ENCODE measurements at places on chromosomes 13 and 19.

DNA sequence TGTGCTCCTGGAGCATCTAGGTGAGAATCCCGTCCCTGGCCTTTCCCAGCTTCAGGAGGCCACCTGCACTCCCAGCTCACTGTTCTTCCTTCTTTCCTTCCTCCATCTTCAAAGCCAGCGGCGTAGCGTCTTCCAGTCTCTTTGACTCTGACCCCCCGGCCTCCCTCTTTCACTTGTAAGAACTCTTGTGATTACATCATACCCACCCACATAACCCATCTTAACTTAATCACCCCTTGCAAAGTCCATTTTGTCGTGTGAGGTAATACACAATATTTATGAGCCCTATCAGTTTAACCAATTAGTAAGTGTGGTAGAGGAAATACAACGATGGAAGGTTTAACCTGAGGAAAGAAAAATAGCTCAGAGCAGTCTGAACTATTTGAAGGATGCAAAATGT is 4.6 kb upstream of the CDC16 start:
- DNase-seq, result peak; percentile 58

DNA sequence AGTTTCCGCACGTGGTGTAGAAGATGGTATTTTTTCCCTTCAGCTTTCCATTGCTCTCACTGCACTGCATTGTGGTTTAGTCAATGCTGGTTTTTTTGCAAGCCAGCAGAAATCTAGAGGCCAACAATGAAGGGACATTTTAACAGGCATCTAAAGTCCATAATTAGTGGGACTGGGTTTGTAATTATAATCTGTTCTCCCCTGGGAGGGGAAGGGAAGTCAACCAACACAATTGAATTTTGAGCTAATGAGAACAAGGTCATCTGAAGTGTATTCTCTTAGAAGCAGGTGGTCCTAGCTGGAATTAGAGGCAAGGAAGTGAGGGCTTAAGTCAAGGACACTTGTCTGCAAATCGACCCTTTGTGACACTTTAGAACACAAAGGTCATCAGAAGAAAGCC is 156.4 kb downstream of the MYO16 start:
- DNase-seq, result no peak

GRCh38 chr13:60331249-60332012 is 65.6 kb upstream of the TDRD3 start:
- DNase-seq, result no peak

- no peak for DNase-seq
Measured at GRCh38 chr13:90232291-90232690, 1115.2 kb upstream of the MIR17HG start.

DNA sequence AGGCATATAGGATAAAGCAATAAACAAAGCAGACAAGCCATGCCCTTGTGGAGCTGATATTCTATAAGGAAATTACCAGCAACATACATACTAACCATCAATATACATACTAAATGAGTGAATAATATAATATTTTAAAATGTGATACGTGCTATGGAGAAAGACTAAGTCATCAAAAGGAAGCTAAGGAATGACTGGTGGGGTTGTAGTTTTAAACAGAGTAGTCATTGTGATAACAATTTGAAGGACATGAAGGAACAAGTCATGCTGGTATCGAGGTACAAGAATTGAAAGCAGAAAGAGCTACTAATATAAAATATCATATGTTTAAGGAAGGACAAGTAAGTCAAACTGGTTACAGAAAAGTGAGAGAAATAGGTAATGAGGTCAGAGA is 894.9 kb upstream of the PCDH9 start:
- no peak for DNase-seq

GRCh38 chr19:3061182-3062161 is 823 bp downstream of the TLE5 start:
- DNase-seq, result peak; percentile 59

GRCh38 chr19:31890230-31890629 is 455.2 kb upstream of the ZNF507 start:
- DNase-seq, result no peak

DNA sequence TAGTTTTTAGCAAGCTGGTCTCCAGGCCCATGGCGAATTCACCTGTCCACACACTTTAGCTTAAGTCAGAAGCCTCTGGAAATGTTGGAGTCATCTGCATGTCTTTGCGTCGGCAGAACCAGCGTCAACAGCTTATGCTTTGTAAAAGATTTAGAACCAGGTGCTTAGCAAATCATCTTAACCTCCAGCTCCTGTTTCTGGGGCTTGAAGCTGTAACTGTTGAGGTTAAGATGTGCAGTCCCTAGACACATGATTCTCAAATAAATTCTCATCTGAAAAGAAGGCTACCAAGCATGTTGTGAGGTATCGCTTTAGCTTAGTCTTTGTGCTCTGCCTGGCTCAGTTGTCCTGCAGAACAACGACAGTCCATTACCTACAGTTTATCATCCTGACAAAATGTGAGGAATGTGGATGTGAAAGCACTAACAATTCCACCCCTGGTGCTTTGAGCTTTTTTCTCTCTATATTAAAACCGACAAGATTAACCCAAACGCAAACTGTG is 4.4 kb downstream of the EFNB2 start:
- DNase-seq, result no peak

DNA sequence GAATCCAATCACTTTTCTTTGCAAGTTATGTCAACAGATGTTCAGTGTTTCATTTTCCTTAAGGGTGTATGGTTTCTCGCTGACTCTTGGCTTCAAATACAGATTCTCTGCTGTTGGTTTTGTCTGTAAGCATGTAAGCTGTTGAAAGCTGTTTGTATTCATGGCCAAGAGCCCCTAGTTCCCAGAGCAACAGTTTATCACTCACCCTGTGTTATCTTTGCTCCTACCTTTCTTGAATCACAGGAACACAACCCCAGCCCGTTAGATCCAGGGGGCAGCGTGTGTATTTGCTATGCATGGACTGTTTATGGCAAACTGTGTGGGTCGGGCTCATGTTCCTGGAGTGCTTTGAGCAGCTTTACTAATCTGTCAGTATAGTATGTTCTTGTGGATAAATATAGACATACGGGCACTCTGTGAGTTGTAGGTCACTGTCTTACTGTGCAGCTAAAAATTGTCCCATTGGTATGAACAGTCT is 28.9 kb downstream of the FRY start:
- DNase-seq, result no peak

DNA sequence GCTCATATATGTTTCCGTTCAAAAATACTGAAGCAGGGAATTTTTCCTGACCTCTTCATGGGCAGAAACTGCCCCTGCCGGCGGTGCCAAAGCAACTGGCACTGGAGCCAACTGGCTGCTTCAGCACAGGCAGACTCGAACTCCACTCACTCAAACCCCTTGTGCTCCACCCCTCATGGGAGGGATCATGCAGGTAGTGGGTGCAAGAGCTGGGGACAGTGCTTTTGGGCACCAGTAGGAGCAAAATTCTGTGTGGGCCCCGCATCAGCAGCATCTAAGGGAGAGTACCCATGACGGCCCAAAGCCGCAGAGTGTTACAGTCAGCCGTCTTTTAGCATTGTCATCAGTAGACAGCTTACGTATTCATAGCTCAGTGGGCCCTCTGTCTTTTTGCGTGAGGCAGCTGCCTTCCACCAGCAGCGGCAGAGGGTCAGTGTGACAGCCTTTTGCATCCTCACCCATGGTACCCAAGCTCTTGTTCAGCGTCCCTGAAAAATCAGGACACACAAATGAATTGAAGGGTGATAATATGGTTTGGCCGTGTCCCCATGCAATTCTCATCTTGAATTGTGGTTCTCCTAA is 393.8 kb downstream of the SLITRK6 start:
- DNase-seq, result no peak

GRCh38 chr13:91660076-91660415 is 261.6 kb downstream of the GPC5 start:
- DNase-seq, result no peak

DNA sequence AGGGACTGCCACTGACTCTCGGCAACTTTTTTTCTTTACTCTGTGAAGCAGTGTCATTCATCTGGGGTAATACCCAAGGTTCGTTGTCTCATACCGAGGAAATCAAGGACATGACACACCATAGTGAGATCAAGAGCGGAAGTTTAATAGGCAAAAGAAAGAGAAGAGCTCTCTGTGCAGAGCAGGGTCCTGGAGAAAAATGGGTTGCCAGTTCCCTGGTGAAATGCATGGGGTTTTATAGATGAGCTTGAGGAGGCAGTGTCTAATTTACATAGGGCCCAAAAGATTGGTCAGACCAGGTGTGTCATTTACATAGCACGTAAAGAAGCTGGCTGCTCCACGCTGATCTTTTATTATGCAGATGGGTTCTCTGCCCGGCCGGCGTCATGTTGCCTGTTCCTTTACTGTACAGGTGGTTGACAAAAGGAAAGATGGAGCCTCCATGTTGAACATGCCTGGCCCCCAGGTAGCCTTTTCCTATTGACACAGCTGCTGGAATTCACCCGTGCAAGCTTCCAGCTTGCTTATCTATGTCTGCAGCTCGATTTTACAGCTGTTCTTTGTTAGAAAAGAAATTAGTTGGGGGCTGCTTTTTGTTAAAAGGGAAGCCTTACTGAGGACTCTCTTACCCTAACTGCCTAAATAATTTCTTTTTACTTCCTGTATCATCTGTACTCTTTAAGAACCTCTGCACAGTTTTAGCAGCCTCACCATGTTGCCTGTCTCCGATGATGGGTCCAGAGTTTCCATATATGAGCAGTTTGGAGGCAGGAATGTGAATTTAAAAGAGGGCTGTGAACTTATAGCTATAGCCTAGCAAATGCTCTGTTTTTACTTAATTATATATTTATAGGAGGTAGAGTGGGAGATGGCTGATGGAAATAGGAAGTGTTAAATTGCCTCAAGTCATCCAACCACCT is 98.0 kb upstream of the DIAPH3 start:
- no peak for DNase-seq

- peak; percentile 71 for DNase-seq
Measured at GRCh38 chr19:8001995-8002849, 3.2 kb downstream of the ELAVL1 start.

GRCh38 chr19:39796000-39796498 is 17.4 kb downstream of the LEUTX start:
- no peak for DNase-seq

GRCh38 chr13:85772367-85772766 is 26.9 kb downstream of the SLITRK6 start:
- peak; percentile 21 for DNase-seq

- no peak for DNase-seq
Measured at GRCh38 chr13:110509971-110510786, 51.3 kb downstream of the RAB20 start.

- DNase-seq, result no peak
Measured at GRCh38 chr19:7820588-7820987, 9.4 kb upstream of the EVI5L start.

DNA sequence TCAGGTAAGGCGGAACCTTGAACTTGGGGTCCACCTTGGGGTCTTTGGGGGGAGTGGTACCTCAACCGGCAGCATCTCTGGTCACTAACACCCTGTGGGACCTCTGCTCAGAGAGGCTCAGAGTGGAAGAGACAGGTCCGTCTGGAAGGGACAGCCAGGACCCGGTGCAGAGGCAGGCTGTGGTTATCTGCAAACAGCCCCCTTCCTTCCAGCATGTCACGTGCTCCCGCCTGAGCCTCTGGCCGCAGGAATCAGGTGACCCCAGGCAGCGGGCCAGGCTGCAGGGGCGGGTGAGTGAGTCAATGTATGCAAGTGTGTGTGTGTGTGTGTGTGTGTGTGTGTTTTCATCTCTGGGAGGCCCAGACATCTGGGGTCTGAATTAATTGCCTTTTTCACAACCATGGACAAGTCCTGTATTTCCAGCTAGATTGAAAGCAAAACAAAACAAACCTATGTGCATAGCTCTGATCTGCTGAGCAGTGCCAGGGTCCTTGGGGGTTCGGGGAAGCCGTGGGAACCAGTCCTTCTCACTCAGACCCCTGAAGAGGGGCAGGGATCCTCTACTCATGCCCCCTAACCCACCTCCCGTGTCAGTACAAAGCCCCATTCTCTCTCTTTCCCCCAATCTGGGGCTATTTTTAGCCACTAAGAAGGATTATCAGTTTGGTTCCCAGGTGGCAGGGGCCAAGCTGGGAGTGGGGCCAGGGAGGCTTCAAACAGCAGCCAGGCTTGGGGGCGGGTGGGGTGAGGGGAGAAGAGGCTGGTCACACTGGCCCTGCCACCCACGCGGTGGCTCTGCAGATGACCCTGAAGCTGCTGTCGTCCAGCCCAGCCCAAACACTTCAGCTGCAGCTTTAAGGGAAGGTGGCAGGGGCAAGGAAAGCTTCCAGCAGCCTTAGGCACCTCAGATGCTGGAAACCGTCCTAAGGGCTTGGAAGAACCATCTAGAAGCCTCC is 31.4 kb downstream of the CERS4 start:
- peak; percentile 88 for DNase-seq

GRCh38 chr19:43777163-43777695 is 3.5 kb downstream of the KCNN4 start:
- DNase-seq, result peak; percentile 81

- no peak for DNase-seq
Measured at GRCh38 chr13:91295712-91296410, 51.6 kb upstream of the MIR17HG start.

DNA sequence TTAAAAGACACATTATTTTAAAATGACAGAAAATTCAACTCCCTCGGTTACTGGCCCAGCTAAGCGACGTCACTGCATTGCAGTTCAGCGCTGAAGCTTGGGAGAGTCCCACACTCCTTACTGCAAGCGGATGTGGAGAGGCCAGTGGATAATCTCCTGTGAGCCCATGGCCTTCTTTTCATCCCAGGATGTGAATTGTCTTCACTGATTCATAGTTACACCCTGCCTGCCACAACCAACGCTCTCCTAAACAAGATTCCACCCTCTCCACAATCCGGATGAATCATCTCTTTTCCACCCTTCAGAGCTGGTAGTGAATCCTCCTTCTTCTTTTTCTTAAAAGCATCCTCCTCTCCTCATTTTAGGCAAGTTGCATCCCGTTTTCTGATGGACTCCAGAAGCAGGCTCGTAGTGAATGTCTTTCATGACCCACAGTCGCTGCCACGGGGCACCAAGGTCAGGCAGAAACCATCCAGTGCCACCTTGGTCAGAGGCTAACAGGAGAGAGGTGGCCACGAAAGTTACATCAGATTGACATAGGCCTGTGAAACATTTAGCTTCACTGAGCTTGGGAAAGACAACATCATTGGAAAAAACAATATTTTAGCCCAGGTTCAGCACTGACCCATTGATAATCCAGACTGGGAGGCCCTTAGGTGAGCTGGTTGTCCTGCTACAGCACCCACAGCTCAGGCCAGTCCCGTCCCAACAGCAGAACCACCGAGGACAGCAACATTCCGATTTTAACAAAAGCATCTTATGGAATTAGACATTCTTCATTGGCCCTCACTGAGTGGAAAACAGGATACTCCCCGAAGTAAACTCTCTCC is 2.0 kb downstream of the GJB2 start:
- DNase-seq, result peak; percentile 87

All from fibroblast of skin of right biceps (primary cell).